ENCODE measurements at places on chromosomes 13 and 19.

DNA sequence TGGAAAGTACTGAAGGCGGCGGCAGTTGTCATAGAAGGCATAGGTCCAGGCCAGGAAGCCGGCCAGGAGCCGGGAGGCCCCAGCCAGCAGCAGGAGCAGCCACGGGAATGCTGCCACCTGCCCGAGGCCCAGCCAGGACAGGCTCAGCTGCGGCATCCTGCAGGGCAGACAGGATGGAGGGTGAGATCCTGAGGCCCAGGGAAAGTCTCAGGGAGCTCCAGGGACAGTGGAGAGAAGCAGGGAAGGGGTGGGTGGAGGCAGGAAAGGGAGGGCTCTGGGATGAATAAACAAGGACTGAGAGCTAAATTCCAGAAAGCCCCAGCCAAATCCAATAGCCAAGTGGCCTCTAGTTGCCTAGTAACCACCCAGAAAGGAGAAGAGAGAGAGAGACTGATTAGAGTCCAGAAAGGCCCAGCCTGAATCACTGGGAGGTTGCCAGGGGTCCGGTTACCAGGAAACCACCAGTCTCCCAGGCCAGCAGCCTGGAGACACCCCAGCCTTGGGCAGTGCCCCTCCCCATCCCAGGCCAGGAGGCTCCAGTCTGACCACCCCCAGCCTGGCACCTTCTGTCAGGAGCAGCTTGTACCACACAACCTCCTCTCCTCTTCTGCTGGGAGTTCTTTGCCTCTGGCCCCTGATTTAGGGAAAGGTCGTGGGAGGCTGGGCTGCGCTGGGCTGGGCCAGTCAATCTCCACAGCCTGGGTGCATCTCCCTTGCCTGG, 7.5 kb upstream of the OR10H5 start:
- no peaks in the 10 kb centered on the region for H3K27me3 ChIP-seq
- DNase-seq: peak; percentile 83
- no peaks in the 10 kb centered on the region for H3K36me3 ChIP-seq
- peak overlapping the region; percentile 84 for H3K27ac ChIP-seq

- H3K36me3 ChIP-seq: no peaks in the 10 kb centered on the region
- no peaks in the 10 kb centered on the region for H3K27me3 ChIP-seq
- H3K4me3 ChIP-seq: peak overlapping the region; percentile 47
- peak overlapping the region; percentile 52 for H3K27ac ChIP-seq
- DNase-seq: peak; percentile 22
Measured at GRCh38 chr19:20078581-20079031, 806 bp downstream of the ZNF90 start.

DNA sequence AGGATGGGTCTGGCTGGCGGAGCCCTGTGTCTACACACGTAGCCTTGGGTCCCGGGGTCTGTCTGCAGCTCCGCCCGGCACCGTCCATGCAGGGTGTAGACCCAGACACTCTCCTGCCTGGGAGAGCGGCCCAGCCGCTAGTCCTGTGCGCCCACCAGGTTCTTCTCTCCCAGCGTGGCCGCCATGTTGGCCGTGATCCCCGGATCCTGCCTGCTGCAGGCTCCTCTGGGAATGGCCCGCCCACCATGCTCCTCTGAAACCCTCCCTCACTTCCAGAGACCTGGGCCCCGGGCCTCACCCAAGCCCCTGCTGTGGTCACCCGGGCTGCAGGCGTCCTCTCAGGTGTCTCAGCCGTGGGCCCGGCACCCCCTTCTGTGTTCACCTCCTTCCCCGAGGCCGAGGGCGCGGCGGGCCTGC, 57.7 kb upstream of the MCF2L start:
- no peak for DNase-seq
- H3K27me3 ChIP-seq: no peaks in the 10 kb centered on the region
- no peak overlapping the region for H3K4me3 ChIP-seq
- no peak overlapping the region for H3K27ac ChIP-seq

DNA sequence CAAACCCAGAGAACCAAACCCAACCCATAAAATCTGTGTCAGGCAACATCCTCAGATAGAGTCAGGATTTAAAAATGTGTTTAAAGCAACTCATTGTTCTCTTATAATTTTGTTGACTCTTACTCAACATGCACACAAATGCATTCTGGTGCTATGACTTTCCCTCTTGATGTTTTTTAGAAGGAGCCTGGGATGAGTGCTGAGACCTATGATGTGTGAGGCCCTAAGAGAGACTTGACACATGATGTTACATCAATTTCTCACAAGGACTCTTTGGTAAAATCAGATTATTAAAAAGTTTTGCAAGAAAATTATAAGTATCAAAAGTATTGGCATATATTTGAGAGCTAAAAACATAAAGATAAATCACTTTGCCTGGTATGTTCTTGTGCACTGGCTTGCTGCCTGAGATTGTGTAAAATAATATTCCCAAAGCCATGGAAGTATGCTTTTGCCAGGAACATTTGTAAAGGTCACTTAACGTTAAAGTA, 173.9 kb downstream of the DCLK1 start:
- H3K4me3 ChIP-seq: no peak overlapping the region
- no peak for DNase-seq
- no peaks in the 10 kb centered on the region for H3K36me3 ChIP-seq
- no peaks in the 10 kb centered on the region for H3K27me3 ChIP-seq

DNA sequence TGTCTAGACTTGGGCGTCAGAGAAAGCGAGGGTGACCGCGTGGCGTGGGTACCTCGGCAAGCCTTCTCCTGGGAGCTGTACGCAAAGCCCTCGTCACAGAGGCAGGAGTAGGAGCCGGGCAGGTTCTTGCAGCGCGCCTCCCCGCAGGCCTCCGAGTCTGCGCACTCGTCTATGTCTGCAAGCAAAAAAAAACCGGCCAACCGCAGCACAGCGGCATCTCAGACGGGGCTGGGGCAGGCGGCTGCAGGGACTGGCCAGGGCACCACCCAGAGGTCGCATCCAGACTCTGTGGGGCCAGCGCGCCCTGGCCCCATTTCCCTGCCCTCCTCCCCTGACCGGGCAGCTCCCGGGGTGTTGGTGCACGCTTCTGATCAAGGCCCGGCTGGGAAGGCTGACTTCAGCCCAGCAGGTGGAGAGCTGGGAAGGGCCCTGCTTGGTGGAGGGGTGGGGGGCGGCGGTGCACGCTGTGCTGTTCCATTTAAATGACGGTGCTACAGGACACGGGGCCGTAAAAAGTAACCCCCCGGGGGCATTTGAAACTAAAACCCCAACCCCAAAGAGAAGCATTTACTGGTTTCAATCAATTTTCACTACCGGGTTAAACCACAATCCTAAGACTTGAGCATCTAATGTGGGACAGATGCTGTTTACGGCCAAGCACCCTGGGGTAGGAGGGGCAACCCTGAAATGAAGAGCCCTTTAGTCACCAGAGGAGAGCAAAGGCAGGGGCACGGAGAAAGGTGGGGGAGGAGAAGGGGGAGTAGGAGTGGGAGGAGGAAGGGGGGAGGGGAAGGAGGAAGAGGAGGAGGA, 28.2 kb downstream of the GAS6 start:
- H3K27ac ChIP-seq: peak overlapping the region; percentile 74
- no peaks in the 10 kb centered on the region for H3K36me3 ChIP-seq
- peaks cover 3% of the 10 kb centered on the region for H3K4me1 ChIP-seq
- DNase-seq: peak; percentile 80
- no peaks in the 10 kb centered on the region for H3K27me3 ChIP-seq
- H3K4me3 ChIP-seq: no peak overlapping the region

DNA sequence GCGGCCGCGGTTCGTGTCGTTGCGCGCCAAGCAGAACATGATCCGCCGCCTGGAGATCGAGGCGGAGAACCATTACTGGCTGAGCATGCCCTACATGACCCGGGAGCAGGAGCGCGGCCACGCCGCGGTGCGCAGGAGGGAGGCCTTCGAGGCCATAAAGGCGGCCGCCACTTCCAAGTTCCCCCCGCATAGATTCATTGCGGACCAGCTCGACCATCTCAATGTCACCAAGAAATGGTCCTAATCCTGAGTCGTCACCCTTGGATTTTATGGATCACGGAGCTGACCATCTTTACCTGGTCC, 475 bp downstream of the MRPL57 start:
- H3K36me3 ChIP-seq: no peaks in the 10 kb centered on the region
- H3K27ac ChIP-seq: peak overlapping the region; percentile 90
- H3K4me1 ChIP-seq: no peaks in the 10 kb centered on the region
- no peaks in the 10 kb centered on the region for H3K27me3 ChIP-seq
